Esophagus squamous epithelium (tissue), 5 donors: ENCODE measurements at places on chromosomes 11 and 22.

DNA sequence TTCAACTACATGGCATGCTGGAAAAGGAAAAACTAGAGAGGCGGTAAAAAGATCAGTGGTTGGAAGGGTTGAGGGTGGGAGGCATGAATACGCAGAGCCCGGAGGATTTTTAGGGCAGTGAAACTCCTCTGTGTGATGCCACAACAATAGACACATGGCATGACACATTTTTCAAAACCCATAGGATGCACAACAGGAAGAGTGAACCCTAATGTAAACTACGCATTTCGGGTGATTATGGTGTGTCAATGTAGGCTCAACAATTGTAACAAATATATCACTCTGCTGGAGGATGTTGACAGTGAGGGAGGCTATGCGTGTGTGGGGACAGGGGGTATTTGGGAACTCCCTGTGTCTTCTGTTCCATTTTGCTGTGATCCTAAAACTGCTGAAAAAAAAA lies 15.7 kb upstream of the FAM83F start:
- no peak for DNase-seq

GRCh38 chr11:75478783-75479596 lies 46.0 kb upstream of the KLHL35 start:
- DNase-seq: no peak

DNA sequence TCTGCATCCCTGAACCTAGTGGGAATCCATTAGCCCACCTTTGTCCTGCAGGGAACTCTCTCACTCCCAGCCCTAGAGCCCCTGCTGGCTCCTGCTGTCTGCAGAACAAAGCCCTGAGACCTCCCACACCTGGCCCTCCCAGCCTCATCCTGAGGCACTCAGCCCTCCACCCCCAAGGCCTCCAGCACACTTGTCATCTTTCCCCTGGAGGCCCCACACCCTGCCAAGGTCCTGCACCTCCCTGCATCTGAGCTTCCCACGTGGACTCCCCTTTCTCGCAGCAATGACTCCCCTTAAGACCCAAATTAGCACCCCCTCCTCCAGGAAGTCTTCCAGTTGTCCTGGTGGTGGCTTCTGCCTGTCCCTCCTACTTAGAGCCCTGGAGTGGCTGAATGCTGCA lies 42.3 kb upstream of the LINC01488 start:
- DNase-seq: no peak

GRCh38 chr22:29330753-29331152 lies 15.3 kb upstream of the RASL10A start:
- no peak for DNase-seq

DNA sequence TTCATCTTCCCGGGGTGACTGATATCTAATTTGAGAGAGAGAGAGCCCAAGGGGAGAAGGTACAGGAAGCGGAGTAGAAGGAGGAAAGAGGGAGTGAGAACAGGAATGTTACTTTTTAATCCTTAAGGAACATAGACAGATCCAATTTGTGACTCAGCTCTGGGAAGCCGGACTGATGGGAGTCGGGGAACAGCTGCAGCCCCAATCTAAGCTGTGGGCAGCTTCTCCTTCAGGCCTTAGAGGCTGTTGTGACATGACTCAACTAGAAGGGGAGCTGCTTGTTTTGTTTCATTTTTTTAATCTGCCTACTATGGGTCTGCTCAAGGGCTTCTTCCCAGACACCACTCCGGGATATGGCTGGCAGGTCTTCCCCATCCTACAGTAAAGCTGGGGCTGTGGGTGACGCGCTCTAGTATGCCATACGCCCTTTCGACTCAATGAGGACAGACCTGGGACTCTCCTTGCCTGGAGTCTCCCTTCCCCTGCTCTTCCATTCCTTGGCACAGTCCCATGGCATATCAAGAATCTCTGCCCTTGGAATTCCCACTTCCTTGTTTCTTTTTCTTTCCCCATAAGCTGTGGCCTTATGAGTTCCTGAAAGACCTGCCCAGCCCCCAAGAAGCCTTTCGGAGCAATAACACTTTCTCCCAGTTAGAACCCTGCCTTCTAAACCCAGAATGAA lies 103.3 kb upstream of the AKIP1 start:
- no peak for DNase-seq
